ENCODE measurements at places on chromosomes 3 and 15. TPM values are rescaled to one million over a fixed set of nuclear protein-coding genes. Genes with fewer than 3 reads are reported as not detected.

Gene KATNBL1
- 40.1 TPM for total RNA-seq

Gene THPO
- not detected for total RNA-seq

Gene PLA2G4D
- total RNA-seq = not detected

Gene SERPINI2
- total RNA-seq = not detected

Gene ERICH6
- not detected for total RNA-seq

Gene SLC12A8
- 0.15 TPM for total RNA-seq

Gene PLSCR4
- not detected for total RNA-seq

Gene TRIM59
- 45.1 TPM for total RNA-seq

Gene GABRA5
- not detected for total RNA-seq

Gene GOLGA8M
- total RNA-seq = 3.8 TPM

Gene NEK10
- 1.4 TPM for total RNA-seq

Gene APOD
- total RNA-seq = 1.4 TPM

Gene DUSP7
- 40.7 TPM for total RNA-seq

Gene GCNT3
- total RNA-seq = not detected

Gene FGD5
- not detected for total RNA-seq

Measured in T-helper 1 cell treated with Interleukin-12 subunit alpha and Interleukin-12 subunit beta and Interleukin-4 antibody, amounts not matched to agents 30 ng/mL and 1 ng/mL, for 36 hours (primary cell).